ENCODE measurements at places on chromosomes 13 and 19.
A peak's percentile ranks its signal among the peaks of the same experiment; 100 is the strongest.

GRCh38 chr13:77093735-77094134, 66.8 kb upstream of the FBXL3 start:
- DNase-seq, result no peak

DNA sequence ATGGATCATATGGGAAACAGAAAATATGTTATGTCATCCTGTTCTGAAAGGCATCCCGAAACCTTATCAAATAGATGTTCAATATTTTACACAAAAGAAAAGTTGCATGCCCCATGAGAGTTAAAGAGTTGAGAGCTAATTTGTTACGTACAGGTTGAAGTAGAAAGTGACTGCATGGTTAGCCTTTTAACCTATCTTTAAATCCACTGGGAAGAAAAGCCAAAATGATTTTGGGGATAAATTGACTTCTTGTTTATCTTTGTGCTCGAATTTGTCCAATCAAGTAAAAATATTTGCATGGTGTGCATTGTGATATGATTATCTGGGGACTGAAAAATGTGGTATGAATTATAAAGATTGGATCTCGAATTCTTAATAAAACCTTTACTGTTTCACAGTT, 230.1 kb downstream of the POSTN start:
- DNase-seq, result no peak

DNA sequence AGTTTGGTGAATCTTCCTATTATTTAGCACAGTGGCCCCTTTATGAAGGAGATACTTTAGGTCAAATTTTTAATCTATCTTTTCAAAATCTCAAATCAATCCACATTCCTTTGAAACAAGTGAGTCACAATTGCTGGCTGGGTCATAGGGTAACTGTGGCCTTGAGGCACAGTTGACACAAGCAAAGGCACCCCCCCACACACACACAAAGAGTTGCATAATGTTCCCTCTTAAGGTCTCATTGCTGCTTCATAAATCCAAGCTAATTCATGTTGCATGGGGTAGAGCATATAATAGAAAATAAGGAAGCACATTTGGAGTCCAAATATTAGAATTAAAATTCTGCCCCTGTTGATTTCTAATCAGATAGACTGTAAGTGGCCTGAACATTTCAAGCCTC, 171.5 kb downstream of the DLEU7 start:
- no peak for DNase-seq

- no peak for DNase-seq
These were observed 4.2 kb downstream of the ATP4A start for GRCh38 chr19:35559281-35559659.

DNA sequence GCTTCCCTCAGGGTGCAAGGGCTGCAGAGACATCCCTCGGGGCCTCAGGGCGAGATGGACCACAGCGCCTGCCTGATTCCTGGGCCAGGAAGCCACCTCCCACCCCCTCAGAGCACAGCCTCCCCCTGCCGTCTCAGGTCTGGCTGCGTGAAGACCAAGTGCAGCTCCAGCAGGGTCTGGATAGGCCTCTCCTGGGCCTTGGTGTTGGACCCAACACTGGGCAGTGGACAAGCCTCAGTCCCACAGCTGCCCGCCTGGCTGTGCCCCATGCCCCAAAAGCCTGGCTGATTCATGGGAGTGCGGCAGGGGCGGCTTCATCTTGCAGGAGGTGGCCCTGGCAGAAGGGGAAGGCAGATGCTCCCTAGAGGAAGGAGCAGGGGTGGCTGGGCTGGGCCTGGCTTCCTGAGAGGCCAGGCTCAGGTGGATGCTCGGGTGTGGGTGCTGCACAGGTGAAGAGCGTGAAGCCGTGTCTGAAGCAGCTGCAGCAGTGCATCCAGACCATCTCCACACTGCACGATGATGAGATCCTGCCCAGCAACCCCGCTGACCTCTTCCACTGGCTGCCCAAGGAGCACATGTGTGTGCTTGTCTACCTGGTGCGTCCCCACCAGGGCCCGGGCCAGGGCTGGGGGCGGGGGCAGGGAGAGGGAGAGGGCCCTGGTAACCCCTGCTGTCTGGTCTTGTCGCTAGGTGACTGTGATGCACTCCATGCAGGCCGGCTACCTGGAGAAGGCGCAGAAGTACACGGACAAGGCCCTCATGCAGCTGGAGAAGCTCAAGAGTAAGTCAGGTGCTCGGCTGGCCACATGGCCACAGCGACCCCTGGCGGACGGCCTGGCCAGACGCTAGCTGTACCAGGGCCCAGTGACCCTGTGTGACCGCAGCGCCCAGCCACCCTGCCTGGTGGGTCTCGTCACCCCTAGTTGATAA, 21.7 kb downstream of the MAU2 start:
- peak; percentile 57 for DNase-seq
